Calu3 (cell line): ENCODE measurements at places on chromosomes 12 and 14.

- H3K4me3 ChIP-seq, result no peak overlapping the region
- no peaks in the 10 kb centered on the region for H3K36me3 ChIP-seq
- peaks cover 35% of the 10 kb centered on the region for H3K4me1 ChIP-seq
- DNase-seq, result no peak
- no peak overlapping the region for H3K27ac ChIP-seq
Measured at GRCh38 chr14:61652526-61653262, 42.6 kb upstream of the HIF1A start.

GRCh38 chr14:85172889-85173477 lies 357.0 kb upstream of the FLRT2 start:
- H3K36me3 ChIP-seq, result no peaks in the 10 kb centered on the region
- no peaks in the 10 kb centered on the region for H3K27me3 ChIP-seq
- no peak for DNase-seq
- H3K4me1 ChIP-seq, result no peaks in the 10 kb centered on the region

DNA sequence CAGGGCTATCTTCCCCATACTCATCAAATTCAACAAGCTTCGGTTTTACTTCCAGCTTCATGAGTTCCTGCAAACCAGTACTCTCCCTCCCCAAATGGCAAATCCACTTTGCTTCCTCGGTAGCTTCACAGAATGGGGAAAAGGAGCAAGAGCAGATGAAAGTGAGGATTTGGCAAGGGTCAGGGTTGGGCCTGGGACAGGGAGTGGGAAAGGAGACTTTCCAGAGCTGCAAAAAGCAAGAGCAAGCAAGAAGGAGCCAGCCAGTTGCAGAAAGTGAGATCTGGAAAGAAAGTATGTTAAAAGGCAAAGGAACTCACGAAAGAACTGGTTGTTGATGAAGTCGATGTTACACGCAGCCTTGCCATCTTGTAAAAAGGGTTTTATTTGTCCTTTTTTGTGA lies 522.8 kb upstream of the TBX3 start:
- H3K4me3 ChIP-seq, result no peak overlapping the region
- H3K4me1 ChIP-seq, result no peaks in the 10 kb centered on the region
- no peaks in the 10 kb centered on the region for H3K27me3 ChIP-seq
- DNase-seq, result no peak
- H3K27ac ChIP-seq, result no peak overlapping the region

- no peaks in the 10 kb centered on the region for H3K27me3 ChIP-seq
- H3K36me3 ChIP-seq, result no peaks in the 10 kb centered on the region
- H3K4me1 ChIP-seq, result no peaks in the 10 kb centered on the region
- H3K4me3 ChIP-seq, result no peak overlapping the region
- no peak for DNase-seq
Measured at GRCh38 chr12:41333974-41334373, 145.9 kb downstream of the PDZRN4 start.

DNA sequence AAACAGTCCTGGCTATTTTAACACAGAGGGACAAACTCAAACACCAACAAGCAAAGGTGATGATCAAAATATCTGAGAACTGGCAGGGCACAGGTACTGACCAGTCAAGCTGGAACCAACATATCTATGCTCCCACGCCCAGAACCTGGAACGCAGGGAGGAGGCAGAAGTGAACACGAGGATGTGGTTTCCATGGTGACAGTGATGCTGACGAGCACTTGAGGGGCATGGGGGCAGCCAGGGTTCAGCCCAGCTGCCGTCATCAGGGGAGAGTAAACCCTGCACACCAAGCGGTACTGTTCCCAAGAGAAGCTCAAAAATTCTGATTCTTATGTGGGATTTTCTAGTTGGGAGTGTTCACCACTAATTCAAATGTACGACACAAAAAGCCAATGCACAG lies 113.6 kb upstream of the SFSWAP start:
- H3K4me3 ChIP-seq, result no peak overlapping the region
- peaks cover 80% of the 10 kb centered on the region for H3K27me3 ChIP-seq
- no peak for DNase-seq
- no peaks in the 10 kb centered on the region for H3K4me1 ChIP-seq
